Naive thymus-derived CD4-positive, alpha-beta T cell (primary cell): ENCODE measurements at places on chromosomes 13 and 19. TPM values are rescaled to one million over a fixed set of nuclear protein-coding genes. Genes with fewer than 3 reads are reported as not detected.

GRCh38 chr13:67642657-67643056, 412.5 kb upstream of the PCDH9 start:
- DNase-seq = no peak

GRCh38 chr19:42762789-42763188, 2.7 kb downstream of the PSG8 start:
- no peak for DNase-seq

DNA sequence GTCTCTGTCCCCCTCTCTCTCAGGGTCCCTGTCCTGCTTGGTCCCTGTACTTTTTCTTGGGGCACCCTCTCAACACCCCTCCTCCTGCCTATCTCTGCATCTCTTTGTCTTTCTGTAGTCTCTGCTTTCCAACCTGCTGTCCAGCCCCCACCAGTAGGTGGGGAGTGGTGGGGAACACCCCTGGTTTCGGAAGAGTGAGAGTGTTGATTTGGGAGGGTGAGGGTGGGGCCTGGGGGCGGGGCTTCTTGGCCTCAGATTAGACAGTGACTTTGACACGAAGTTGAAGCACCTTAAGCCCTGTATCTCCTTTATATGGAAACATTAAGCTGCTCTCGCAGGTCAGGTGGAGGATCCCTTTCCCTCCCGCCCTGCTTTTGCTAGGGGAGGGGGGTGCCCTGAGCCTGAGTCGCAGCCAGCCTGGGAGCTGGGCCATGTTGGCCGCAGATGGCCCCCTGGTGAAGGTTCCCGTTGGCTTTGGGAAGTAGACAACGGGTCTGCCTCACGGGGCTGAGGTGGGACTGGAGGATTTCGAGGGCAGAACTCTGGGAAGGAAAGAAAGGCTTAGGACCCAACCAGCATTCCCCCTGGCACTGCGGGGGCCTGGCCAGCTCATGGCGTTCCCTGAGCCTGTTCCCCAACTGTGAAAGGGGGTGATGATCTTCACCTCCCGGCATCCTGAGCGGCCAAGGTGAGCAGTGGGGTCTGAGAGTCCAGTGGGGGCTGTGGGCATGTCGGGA, at the start of gene KCNJ14:
KCNJ14 (plus strand) TSS at position 404 of the 737 bp plus-strand sequence. CDS start 6,151 bp downstream, outside the sequence.
- DNase-seq = no peak

Gene ZNF580
- 48.0 TPM for total RNA-seq

DNA sequence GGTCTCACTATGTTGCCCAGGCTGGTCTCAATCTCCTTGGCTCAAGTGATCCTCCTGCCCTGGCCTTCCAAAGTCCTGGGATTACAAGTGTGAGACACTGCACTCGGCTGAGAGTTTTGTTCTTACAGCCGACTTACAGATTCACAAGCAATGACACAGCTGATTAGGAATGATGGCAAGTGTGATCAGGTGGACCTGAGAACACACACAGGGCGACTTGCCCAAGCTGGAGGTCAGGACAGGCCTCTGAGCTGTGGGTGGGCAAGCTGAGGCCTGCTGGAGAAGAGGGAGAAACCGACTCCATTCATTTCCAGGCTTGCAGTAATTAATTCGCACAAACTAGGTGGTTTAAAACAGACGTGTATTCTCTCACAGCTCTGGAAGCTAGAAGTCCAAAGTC, 8.1 kb upstream of the ATG4D start:
- no peak for DNase-seq
